Hippocampal formation (tissue), 2 donors: ENCODE measurements at places on chromosomes 7 and 10.

- no peak for DNase-seq
Observed at GRCh38 chr10:3682745-3683144, 102.3 kb downstream of the KLF6 start.

DNA sequence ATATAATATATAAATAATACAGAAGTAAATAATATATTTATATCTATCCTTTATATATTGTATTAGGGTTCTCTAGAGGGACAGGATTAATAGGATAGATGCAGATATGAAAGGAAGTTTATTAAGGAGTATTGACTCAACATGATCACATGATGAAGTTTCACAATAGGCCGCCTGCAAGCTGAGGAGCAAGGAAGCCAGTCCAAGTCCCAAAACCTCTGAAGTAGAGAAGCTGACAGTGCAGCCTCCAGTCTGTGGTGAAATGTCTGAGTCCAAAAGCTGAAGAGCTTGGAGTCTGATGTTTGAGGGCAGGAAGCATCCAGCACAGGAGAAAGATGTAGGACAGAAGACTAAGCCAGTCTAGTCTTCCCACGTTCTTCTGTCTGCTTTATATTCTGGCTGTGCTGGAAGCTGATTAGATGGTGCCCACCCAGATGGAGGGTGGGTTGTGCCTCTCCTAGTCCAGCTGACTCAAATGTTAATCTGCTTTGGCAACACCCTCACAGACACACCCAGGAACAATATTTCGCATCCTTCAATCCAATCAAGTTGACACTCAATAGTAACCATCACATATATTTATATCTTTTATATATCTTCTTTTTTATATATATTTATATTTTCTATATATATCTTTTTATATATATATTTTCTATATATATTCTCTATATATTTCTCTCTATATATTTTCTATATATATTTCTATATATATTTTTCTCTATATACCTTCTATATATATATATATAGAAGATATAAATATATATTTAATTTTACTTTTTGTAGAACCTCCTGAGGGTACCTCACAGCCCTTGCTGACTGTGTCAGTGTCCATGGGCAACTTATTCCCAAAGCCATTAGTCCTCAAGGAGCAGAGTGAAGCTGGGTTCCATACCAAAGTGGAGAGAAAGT lies 24.6 kb upstream of the AKR1B10 start:
- DNase-seq: no peak

- DNase-seq: no peak
Observed at GRCh38 chr7:144069511-144069910, at the start of gene OR2A25. OR2A25 (plus strand) TSS chr7:144069811; CDS start chr7:144074220, 4,409 bp downstream.

DNA sequence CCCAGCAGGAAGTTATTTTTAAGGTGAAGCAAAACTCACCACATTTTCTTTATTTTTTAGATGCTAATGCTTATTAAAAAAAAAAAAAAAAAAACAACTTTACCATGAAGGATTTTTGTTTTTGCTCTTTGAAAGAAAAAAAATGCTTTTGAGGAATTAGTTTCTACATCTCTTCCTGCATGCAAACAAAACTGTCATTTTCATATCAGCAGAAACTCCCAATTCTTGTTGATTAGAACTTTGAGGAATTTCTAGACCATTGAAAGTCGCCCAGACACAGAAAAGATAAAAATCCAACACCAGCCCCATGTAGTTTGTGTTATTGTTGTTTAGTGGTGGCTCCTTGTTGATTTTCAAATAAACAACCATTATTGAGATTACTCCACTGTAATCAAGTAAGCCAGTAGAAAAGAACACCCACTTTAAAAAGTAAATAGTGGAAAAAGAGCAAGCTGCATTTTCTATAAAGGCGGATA lies 14.3 kb downstream of the SKIDA1 start:
- no peak for DNase-seq
